ENCODE measurements at places on chromosomes 11 and 22. TPM values are rescaled to one million over a fixed set of nuclear protein-coding genes. Genes with fewer than 3 reads are reported as not detected.
A peak's percentile ranks its signal among the peaks of the same experiment; 100 is the strongest.

DNA sequence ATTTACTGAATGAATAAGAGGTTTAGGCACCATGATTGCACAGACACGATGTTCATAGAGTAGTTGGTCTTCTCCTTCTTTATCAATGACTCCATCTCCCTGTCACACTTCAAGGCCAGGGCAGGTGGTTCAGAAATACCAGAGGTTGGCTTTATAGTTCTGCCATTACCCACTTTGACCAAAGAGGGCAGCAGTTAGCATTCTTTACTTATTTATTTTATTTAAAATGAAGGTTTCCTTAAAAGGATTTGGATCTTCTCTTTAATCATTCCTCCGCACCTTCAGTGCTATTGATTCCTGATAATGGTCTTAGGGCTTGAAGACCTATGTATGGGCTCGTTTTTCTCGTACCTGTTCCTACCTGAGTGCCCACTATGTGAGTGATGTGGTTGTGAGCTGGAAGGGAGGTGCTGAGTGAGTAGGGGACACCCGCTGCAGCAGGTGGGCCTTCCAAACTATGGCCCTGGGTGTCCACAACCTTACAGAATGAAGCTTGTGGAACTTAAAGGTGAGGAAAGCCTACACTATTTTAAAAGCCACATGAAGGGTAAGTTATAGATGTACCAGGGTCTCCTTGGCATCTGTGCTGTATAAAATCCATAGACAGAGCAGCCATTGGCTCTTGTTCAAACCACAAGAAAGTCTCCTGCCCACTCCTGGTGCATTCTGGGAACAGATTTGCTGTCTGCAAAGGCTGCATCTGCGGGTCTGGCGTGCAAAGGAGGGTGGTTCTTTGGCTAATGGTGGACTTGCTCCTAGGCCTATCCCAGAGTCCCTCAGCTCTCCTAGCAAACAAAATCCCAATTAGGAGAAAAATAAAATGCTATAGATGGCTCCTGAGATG, 35.0 kb downstream of the TIMP3 start:
- no peak for DNase-seq
- no peaks in the 10 kb centered on the region for H3K36me3 ChIP-seq
- no peak overlapping the region for H3K4me3 ChIP-seq
- no peaks in the 10 kb centered on the region for H3K4me1 ChIP-seq

GRCh38 chr22:40484906-40485669, 114.7 kb downstream of the SGSM3 start:
- DNase-seq, result no peak
- H3K27me3 ChIP-seq, result no peaks in the 10 kb centered on the region

GRCh38 chr11:117875382-117876058, 938 bp downstream of the FXYD6 start:
- peak overlapping the region; percentile 79 for H3K4me3 ChIP-seq
- no peaks in the 10 kb centered on the region for H3K36me3 ChIP-seq
- no peak overlapping the region for H3K27ac ChIP-seq
- peaks cover 63% of the 10 kb centered on the region for H3K27me3 ChIP-seq
- H3K4me1 ChIP-seq, result peaks cover 13% of the 10 kb centered on the region

Gene ETS1
- 526 TPM for total RNA-seq

GRCh38 chr22:29926057-29926456, 43.1 kb downstream of the MTMR3 start:
- H3K27me3 ChIP-seq, result no peaks in the 10 kb centered on the region
- no peaks in the 10 kb centered on the region for H3K4me1 ChIP-seq
- no peaks in the 10 kb centered on the region for H3K36me3 ChIP-seq

DNA sequence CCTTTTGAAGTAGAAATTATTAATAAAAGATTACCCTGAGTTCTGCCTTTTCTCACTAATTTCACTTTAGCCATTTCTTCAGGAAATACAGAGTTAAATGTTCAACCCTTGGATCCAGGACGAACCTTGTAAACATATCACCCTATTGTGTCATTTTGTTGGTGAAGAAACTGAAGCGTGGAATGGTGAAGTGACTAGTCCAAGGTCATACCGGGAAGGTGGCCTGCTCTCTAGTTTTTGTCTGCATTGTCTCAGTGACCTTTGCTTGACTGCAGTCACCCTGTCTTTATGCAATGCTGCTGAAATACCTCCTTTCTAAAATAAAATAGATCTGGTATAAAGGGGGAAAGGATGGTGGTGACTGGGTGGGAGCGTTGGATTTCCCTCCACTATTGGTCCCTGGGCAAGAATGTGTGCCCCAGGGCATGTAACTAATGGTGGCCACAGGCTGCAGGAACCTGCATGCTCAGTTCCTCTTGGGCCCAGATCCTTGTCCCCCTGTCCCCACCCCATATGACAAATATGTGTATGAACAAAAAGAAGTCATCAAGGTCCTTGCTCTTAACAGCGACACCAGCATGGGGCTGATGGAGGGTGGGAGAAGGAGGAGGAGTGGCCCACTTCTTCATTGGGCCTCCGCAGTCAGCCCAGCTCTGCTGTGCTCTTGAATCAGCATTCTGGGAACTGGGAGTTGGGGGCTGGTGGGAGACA, 977 bp upstream of the SORL1-AS1 start:
- peak overlapping the region; percentile 61 for H3K27ac ChIP-seq
- peak overlapping the region; percentile 90 for H3K4me3 ChIP-seq
- H3K27me3 ChIP-seq, result no peaks in the 10 kb centered on the region

GRCh38 chr22:48823941-48824340, 1003.7 kb downstream of the BRD1 start:
- DNase-seq, result no peak
- H3K4me3 ChIP-seq, result no peak overlapping the region
- no peaks in the 10 kb centered on the region for H3K4me1 ChIP-seq
- no peak overlapping the region for H3K27ac ChIP-seq

DNA sequence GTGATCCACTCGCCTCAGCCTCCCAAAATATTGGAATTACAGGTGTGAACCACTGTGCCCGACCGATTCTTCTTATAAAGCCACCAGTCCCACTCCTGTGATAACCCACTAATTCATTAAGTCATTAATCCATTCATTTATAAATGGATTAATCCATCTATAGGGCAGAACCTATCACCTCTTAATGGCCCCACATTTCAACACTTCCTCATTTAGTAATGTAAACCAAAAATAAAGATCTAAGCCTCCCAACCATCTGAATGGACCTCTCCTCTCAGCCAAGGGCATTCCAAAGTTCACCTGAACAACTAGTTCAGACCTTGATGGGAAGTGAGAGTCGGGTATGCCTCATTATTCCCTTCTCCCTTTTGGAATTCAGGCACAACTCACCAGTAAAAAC, 9.9 kb upstream of the MRPL11 start:
- H3K36me3 ChIP-seq, result no peaks in the 10 kb centered on the region
- no peak for DNase-seq
- H3K27me3 ChIP-seq, result peaks cover 5% of the 10 kb centered on the region
- H3K4me1 ChIP-seq, result peaks cover under 1% of the 10 kb centered on the region
- H3K27ac ChIP-seq, result no peak overlapping the region

- H3K4me1 ChIP-seq, result no peaks in the 10 kb centered on the region
- no peaks in the 10 kb centered on the region for H3K36me3 ChIP-seq
- H3K27me3 ChIP-seq, result no peaks in the 10 kb centered on the region
- no peak for DNase-seq
Observed at GRCh38 chr11:100895449-100895848, 208.4 kb downstream of the ARHGAP42 start.

Gene BATF2
- total RNA-seq, result 0.16 TPM

- DNase-seq, result no peak
- H3K27ac ChIP-seq, result no peak overlapping the region
- no peaks in the 10 kb centered on the region for H3K36me3 ChIP-seq
- peaks cover 12% of the 10 kb centered on the region for H3K27me3 ChIP-seq
- H3K4me1 ChIP-seq, result no peaks in the 10 kb centered on the region
Observed at GRCh38 chr22:33062361-33062760, 4.2 kb upstream of the SYN3 start.

Gene ZFTA
- 7.0 TPM for total RNA-seq

DNA sequence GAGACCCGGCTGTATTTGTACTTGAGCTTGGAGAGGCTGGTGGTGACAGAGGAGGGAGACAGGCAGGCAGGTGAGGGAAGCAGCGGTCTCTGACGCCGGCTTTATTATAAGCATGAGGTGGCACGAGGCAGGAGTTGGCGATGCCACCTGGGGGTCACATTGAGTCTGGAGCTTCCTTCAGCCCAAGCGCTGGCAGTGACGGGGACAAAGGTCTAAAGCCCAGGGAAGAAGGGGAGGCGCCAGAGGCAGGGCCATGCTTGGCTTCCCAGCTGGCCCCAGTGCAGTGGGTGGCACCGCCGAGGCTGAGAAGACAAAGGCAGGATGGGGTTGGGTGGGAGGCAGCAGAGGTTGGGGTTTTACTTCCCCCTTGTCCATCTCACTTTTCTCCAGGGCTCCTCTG, 4.5 kb downstream of the FXYD2 start:
- H3K36me3 ChIP-seq, result no peaks in the 10 kb centered on the region
- DNase-seq, result no peak
- H3K4me1 ChIP-seq, result peaks cover 53% of the 10 kb centered on the region

GRCh38 chr11:60809249-60809648, 24.1 kb downstream of the MS4A10 start:
- no peaks in the 10 kb centered on the region for H3K36me3 ChIP-seq
- no peak overlapping the region for H3K27ac ChIP-seq
- peaks cover 2% of the 10 kb centered on the region for H3K4me1 ChIP-seq
- peaks cover 6% of the 10 kb centered on the region for H3K27me3 ChIP-seq
- DNase-seq, result no peak

DNA sequence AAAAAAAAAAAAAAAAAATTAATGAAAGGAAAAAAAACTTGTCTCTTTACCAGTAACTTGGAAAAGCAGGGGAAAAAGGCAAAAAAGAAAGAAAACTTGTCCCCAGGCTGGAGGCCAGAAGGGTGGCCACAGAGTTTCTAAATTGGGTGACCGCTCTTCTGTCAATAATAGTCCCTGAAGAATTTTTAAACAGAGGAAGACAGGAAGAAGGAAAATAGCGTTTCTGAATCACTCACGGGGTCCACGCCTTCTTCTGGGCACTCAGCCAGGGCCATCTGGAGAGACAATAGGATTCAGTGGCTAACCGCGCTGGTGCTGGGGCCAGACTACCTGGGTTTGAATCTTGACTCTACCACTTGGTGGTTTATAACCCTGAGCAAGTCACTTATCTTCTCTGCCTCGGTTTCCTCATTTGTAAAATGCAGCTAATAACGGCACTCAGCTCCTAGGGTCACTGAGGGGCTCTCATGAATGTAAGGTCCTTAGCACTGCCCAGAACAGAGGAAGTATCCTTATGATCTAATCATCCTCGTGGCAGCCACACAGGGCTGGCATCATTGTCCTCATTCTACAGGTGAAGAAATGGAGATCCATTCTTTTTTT, 7.0 kb downstream of the C11orf86 start:
- H3K36me3 ChIP-seq, result no peaks in the 10 kb centered on the region
- H3K27me3 ChIP-seq, result peaks cover 4% of the 10 kb centered on the region
- no peak for DNase-seq
- no peak overlapping the region for H3K27ac ChIP-seq
- H3K4me3 ChIP-seq, result no peak overlapping the region

Gene ATL3
- total RNA-seq, result 38.6 TPM

DNA sequence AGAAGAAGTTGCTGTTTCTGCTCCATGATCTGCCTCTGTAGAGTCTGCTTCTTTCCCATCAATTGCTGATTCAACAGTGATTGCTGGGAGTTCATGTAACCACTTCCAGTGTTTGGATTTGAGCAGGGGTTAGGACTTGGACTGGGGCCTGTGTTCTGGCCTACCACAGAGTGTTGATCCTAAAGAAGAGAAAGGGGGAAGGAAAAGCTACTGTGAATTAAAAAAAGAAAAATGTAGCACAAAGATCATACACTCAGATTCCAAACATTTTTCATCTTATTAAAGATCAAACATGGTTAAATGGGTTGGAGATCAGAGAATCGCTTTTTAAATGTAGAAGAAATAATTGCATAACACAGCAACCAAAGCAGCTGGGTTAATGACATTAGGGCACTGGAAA, 67.6 kb upstream of the MTMR2 start:
- no peak for DNase-seq
- peaks cover 18% of the 10 kb centered on the region for H3K4me1 ChIP-seq
- no peaks in the 10 kb centered on the region for H3K27me3 ChIP-seq
- no peak overlapping the region for H3K27ac ChIP-seq
- no peak overlapping the region for H3K4me3 ChIP-seq
- H3K36me3 ChIP-seq, result peaks cover 33% of the 10 kb centered on the region

Gene AQP11
- total RNA-seq, result 0.52 TPM

GRCh38 chr11:24124876-24125275, 372.0 kb upstream of the LUZP2 start:
- H3K36me3 ChIP-seq, result no peaks in the 10 kb centered on the region
- no peak overlapping the region for H3K27ac ChIP-seq
- no peaks in the 10 kb centered on the region for H3K27me3 ChIP-seq
- H3K4me1 ChIP-seq, result no peaks in the 10 kb centered on the region

DNA sequence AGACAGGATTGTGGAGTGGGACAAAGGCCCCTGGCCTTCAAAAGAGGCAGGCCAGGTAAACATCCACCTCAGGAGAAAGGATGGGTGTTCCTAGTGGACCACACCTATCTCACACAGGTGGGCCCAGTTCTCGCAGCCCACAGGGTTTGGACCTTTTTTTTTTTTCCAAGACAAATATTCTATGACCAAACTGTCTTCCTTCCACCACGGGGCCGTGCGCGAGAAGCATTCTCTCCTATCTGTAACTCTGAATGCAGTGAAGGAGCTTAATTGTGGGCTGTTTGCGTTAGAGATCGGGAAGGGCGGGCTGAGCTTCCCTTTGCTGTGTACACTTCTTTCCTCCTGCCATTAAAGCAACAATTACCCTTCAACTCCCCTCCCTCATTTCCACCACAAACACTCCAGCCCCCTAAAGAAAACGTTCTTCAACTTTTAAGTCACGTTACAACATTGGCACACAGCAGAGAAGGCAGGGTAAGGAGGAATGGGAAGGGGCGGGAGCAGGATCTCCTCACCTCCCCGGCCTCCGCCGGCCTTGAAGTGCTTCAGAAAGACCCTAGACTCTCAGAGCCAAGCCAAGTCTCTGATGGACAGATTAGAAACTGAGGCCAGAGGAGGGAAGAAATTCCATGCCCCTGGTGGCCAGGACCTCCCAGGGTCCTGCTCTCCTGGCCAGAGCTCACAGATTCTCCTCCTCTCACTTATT, 238.4 kb downstream of the BUD13 start:
- H3K36me3 ChIP-seq, result no peaks in the 10 kb centered on the region
- DNase-seq, result no peak
- no peak overlapping the region for H3K4me3 ChIP-seq
- H3K27ac ChIP-seq, result no peak overlapping the region

DNA sequence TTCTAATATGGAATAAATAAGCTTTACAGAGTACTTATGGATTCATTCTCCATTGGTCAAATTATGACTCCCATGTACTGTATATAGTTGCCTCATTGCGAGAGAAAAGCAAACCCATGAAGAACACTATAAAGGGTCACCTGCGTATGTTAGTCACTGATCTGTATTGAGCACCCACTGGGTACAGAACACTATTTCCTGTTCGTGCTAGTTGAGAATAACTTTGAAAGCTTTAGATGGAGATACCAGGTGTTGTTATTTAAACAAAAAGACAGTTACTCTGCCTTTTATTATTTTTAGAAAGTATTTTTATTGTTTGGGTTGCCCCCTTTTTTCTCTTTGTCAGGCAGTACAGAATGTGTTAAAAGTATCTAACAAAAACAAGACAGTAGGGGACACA, 79.9 kb downstream of the DEUP1 start:
- H3K27me3 ChIP-seq, result peaks cover 12% of the 10 kb centered on the region
- no peak overlapping the region for H3K27ac ChIP-seq
- H3K4me1 ChIP-seq, result no peaks in the 10 kb centered on the region
- no peak overlapping the region for H3K4me3 ChIP-seq
- no peaks in the 10 kb centered on the region for H3K36me3 ChIP-seq

- no peaks in the 10 kb centered on the region for H3K27me3 ChIP-seq
- no peak overlapping the region for H3K4me3 ChIP-seq
- no peak overlapping the region for H3K27ac ChIP-seq
Observed at GRCh38 chr11:104830080-104830479, 68.2 kb downstream of the CASP12 start.
